ENCODE measurements at places on chromosomes 11 and 22.

DNA sequence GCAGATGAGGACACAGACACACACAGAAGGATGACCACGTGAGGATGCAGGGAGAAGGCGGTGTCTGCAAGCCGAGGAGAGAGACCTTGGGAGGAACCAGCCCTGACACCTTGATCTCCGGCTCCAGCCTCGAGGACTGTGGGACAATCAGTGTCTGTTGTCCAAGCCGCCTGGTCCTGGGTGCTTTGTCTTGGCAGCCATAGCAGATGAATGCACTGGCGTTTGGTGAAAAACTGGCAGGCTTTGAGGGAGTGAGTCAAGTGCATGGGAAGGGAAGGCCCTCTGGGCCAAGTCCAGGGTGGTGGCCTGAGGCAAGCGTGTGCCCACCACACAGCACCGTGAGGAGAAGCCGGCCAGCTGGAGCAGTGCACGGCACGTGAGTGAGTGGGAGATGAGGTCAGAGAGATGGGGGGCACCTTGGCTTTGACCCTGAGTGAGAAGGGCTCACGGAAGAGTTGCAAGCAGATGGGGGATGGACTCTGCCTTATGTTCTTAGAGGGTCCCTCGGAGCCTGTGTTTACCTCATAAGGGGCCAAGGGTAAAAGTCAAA is 12.4 kb upstream of the BRSK2 start:
- no peak for DNase-seq

DNA sequence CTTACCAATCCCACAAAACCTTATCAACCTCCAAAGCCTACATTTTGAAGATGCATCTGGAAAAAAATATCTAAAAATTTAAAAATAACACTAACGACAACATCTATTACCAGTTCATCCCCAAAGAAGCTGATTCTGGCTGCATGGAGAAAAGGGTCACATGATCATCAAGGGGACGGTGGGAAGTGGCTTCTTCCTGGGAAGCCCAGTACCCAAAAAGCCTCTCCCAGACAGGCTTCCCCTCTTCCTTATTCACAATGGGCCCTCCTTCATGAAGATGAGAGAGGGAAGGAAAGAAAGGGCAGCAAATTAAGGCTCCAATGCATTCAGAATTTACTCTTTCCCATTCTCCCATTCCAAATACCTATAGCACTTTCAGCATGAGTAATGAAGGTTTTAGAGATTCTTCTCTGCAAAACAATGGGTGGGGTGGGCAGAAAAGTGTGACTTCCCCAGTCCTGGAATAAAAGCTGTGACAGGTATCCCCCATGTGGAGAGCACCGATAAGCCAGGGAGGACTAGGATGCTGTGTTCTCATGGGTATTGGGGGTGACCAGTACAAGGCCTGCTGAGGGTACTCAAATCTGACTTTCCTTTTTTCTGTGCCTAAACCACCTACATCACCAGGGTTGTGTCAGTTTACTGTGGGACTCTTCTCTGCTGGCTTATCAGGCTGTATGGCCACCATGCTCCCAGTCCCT is 88.2 kb downstream of the SIK3 start:
- DNase-seq: no peak

GRCh38 chr11:6152126-6152525 is 18.0 kb downstream of the OR52B2 start:
- no peak for DNase-seq

GRCh38 chr11:78929207-78929905 is 354.7 kb upstream of the NARS2 start:
- DNase-seq: peak; percentile 2

DNA sequence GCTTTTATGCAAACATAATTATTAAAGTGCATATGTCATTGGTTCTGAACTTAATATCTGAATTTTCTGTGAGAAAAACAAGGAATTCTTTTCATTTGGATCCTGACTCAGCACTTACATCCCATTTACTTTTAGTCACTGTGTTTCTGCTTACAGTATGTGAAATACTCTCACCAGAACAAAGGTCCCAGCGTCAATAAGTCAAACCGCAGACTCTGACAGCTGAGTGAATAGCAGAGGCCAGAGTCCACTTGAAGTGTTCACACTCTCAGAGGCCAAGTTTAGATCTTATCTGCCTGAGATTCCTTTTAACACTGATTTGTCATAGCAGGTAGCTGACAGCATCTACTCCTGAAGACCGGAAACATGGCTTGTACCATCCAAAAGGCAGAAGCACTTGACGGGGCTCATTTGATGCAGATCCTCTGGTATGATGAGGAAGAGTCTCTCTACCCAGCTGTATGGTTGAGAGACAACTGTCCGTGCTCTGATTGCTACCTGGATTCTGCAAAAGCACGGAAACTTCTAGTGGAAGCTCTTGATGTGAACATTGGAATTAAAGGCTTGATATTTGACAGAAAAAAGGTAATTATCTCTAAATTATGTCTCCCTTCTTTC is 14.6 kb downstream of the BBOX1 start:
- DNase-seq: no peak

GRCh38 chr11:124644426-124645280 is 22.0 kb downstream of the TBRG1 start:
- peak; percentile 79 for DNase-seq

DNA sequence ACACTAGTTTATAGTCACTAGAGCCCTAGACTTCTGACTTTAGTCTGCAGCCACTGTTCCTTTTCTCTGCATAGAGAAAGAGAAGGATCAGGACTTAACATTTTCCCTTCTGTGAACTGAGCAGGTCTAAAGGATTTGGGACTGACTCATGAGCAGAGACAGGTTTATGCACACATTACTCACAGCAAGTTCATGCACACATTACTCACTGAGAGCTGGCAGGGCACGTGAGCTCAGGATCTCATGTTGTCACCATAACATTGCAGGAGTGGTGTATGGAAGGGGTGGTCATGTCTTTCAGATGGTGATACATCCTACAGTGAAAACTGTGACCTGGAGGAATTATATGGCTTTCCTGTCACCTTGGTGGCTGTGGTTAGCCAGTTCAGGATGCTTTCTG is 56.4 kb downstream of the CEP164 start:
- DNase-seq: no peak

DNA sequence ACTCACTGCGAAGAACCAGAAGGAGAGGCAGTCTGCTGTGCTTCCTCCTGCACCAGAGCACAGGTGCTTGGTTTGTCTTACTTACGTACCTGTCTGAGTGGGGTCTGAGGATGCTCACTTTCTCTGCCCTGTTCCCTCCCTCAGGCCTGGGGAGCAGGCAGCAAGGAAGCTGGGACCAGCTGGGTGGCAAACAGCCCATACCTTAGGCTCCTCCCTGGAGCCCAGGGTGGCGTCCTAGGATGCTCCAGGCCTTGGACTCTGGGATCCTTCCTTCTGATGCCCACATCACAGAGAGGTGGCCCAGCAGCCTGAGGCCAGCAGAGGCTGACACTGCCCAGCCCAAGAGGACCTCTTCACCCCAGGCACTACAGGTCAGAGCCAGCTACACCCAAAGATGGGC is 593.2 kb downstream of the BRD1 start:
- DNase-seq: no peak

GRCh38 chr11:80412604-80413003 is 971.8 kb upstream of the TENM4 start:
- DNase-seq: no peak

GRCh38 chr11:3735827-3736226 is 61.5 kb downstream of the NUP98 start:
- no peak for DNase-seq

DNA sequence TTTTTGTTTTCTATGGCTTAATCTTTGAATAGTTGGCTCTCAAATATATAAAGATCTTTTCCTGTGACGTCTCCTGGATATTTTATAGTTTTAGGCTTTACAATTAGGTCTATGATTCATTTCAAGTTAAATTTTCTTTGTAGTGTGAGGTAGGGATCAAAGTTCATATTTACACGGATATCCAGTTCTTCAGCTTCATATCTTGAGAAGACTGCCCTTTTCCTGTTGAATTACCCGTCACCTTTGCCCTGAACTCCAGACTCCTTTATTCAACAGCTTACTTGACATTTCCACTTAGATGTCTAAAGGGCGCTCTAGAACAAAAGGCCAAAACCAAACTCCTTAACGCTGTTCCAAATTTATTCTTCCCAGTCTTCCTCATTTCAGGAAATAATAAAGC is 51.7 kb downstream of the TTC17 start:
- DNase-seq: no peak

- DNase-seq: peak; percentile 12
These were observed 599 bp downstream of the TIMM10B start for GRCh38 chr11:6481924-6482275.

DNA sequence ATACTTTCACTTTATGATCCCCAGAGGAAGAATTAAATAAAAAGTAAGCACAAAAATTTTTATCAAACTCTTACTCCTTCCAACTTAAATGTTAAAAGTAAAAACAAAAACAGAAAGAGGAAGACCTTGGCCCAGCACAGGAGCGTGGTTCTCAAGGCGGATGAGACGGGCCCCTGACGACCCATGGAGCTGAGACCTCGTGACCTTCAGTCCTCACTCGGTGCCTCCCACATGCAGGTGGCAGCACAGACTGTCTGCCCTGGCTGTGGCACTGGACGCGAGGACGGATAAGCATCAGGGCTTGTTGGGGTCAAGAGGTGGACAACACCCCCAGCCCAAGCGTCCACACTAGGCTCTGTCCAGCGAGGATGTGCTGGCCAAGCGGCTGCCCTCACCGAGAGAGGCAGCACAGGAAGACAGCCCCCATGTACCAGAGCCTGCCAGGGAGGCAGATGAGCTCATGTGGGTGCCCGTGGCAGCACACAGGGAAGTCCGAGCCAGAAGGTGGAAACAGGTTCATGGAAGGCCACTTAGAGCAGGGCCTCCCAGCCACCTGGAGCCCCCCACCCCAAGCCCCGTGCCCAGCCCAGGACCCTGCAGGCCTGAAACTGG is 1389.8 kb downstream of the TBC1D22A start:
- no peak for DNase-seq

DNA sequence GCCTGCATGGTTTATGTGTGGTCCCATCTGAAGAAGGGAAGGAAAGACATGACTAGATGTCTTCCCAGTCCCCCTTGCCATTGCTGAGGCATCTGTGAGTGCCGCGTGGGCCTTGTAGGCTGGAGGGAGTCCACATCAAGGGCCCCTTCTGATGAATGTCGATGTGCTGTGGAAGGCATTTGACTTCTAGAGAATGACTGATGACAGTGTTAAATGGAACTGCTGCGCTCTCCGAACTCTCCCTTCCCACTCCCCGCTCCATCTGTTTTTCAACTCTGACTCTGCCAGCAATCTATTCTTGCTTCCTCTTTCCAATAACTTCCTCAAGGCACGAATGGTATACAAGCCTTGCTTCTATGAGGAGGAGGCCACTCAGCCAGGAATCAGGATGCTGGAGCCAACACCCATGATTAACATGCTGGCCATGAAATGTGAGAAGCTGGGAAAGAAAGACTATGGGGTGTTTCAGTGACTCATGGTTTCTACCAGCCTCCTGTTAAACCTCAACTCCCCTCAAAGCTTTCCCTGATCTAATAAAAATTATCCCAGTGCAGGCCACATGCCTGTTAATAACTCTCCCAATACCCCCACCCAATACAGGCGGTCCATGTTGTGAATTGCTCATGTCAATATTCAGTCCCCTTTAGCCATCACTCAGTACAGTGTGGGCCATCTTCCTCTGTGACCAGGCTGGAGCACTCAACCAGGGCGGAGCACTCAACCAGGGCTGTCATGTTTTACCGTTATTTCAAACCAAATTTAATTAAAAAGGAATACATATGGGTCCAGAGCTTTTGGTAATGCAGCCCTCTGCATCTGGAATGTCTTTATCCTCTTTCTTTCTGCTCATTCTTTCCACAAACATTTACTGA is 46.4 kb upstream of the TBCEL start:
- DNase-seq: no peak

GRCh38 chr11:82909015-82909640 is 7.6 kb downstream of the DDIAS start:
- DNase-seq: no peak

DNA sequence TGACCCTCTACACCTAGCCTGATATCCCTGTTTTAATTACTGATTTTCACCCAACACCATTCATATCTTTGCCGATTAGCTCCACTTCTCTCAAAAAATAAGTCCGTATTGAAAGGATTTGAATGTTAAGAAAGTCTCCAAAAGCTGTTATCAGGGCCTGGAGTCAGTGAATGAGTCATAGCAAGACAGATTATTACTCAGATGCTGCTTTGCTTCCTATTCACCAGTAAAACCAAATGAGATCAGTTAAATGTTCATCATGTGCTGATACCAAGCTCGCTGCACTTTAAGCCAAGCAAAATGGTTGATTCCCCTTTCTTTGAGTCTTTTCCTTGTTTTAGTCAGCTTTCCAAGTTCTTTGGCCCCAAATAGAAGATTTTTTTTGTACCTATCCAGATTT is 228.4 kb downstream of the FAT3 start:
- no peak for DNase-seq

GRCh38 chr11:66124564-66124963 is 54.5 kb downstream of the PACS1 start:
- no peak for DNase-seq

DNA sequence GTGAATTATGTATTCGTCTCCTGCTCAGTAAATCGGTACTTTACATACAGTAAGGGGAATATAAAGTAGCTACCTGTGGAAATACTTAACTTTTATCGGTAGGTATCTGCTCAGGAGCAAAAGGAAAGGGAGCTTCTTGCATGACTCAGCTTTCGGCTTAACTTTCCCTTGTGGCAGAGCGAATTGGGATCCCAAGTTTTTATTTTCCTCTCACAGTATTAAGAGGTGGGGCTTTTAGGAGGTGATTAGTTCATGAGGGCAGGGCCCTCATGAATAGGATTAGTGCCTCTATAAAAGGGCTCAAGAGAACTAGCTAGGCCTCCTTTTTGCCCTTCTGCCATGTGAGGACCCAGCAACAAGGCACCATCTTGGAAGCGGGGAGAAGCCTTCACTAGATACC is 18.7 kb downstream of the RCN1 start:
- DNase-seq: peak; percentile 72

- DNase-seq: no peak
These were observed 85.9 kb upstream of the GRK3 start for GRCh38 chr22:25478528-25478927.

DNA sequence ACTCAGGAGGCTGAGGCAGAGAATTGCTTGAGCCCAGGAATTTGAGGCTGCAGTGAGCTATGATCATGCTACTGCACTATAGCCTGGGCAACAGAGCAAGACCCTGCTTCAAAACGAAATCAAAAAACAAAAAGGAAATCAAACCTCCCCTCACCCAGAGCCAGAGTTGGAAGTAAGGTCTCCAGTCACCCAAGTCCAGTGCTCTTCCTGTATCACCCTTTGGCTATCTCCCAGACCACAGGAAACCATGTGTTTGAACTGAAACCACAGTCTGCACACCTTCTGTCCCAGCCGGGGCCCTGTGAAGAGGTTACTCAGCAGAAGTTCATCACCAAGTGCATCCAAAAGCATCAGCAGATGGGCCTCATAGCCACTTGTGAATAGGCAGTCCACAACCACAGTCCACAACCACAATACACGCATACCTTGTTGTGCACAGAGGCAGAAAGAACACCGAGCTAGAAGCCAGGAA is 4.6 kb downstream of the MYH9 start:
- DNase-seq: no peak

DNA sequence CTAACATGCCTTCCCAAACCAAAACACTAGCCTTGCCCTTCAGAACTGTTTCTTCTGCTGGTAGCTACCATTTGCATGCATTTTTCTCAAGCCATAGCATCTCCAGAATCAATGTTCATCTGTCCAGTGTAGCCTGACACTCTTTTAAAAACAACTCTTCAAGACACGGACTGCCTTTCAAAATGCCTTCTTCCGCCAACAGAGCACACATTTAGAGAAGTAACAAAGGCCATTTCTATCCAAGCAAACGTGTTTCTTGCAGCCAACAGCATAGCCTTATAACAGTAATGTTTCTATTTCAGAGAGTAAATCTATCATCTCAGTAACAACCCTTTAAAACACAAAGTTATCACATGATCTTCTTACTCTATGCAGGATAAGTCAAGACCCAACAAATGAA is 143.3 kb upstream of the MTMR2 start:
- DNase-seq: no peak
